Dorsolateral prefrontal cortex (tissue), 122 donors: ENCODE measurements at places on chromosomes 3 and 15. TPM values are rescaled to one million over a fixed set of nuclear protein-coding genes. Genes with fewer than 3 reads are reported as not detected.

Gene IL17RB
- total RNA-seq, result 29.9 TPM

Gene CLRN1
- total RNA-seq, result not detected

Gene SCAPER
- 69.3 TPM for total RNA-seq

Gene FAN1
- total RNA-seq, result 52.0 TPM

Gene GOLGA8Q
- 3.5 TPM for total RNA-seq

Gene COLQ
- total RNA-seq, result 13.8 TPM

Gene SI
- total RNA-seq, result not detected

Gene TPRG1
- 3.4 TPM for total RNA-seq

Gene SLC6A1
- 194 TPM for total RNA-seq

Gene TWF2
- total RNA-seq, result 43.0 TPM

Gene CFAP91
- total RNA-seq, result 13.7 TPM

Gene SLCO2A1
- total RNA-seq, result 4.1 TPM

Gene SCG5
- total RNA-seq, result 228 TPM

Gene CAND2
- total RNA-seq, result 23.1 TPM

Gene CPEB1
- 57.8 TPM for total RNA-seq

Gene GOLGA8S
- 0.98 TPM for total RNA-seq

Gene PLAAT1
- 12.3 TPM for total RNA-seq

Gene UBAP1L
- total RNA-seq, result 49.1 TPM
